ENCODE measurements at places on chromosomes 6 and 20. TPM values are rescaled to one million over a fixed set of nuclear protein-coding genes. Genes with fewer than 3 reads are reported as not detected.
A peak's percentile ranks its signal among the peaks of the same experiment; 100 is the strongest.

DNA sequence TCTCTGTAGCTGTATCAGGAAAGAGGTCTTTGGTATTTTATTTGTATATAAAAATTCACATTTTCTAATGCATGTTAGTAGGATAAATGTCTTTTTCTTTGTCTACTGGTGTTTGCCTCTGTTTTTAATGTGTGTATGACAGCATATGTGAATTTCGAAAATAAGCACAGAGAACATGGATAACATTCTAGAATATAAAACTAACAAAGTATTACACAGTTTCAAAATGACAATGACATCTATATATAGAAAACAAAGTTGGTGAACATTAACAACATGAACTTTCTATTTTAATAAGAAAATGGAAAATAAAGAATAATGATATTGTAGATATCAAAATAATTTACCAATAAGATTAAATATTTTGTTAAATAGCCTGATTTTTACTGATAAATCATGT lies 608.0 kb downstream of the COL12A1 start:
- DNase-seq, result no peak

DNA sequence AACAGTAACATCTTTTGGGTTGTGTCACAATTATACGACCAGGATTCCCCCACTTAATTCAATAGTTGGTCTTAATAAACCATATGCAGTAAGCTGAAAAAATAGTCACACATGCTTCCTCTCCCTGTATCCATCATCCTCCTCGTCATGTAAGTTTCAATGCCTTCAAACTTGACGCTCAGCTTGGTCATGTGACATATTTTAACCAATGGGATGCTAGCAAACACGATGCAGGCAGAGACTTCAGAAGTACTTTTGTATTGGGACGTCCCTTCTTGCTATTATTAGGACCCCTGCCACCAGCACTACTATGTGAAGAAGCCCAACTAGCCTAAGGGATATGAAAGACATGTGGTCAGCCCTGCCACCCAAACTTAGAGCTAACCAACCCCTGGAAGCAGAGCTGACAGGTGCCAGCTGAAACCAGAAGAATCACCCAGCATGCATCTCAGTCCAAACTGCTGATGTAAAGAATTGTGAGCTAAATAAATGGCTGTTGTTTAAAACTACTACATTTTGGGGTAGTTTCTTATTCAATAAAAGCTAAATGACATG lies 49.3 kb downstream of the CGA start:
- DNase-seq, result no peak

- no peak for DNase-seq
Measured at GRCh38 chr6:134182528-134182927, 130.1 kb upstream of the SLC2A12 start.

DNA sequence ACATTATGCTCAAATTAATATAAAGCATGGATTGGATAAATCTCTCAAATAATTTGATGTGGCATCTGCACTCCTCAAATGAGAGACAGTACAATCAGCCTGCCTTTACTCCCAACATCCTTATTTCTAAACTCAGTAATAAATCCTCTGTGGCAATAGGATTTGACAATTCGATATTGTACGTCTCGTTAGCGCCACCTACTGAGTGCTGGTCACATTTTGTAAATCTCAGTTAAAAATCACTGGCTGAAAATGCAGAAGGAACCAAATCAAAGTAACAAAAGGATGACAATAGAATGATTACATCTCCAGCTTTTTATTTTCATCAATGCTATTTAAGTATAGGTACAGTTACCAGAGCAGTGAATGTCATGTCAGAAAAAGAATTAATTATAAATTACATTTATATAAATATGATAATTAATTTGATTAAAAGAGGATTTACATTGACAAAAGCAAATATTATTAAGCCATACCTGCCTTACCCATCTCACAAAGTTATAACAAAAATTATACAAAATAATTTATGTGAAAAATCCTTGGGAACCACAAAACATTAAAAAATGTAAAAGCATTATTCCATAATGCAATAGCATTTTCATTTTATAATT lies 20.2 kb upstream of the GJE1 start:
- DNase-seq, result peak; percentile 66

DNA sequence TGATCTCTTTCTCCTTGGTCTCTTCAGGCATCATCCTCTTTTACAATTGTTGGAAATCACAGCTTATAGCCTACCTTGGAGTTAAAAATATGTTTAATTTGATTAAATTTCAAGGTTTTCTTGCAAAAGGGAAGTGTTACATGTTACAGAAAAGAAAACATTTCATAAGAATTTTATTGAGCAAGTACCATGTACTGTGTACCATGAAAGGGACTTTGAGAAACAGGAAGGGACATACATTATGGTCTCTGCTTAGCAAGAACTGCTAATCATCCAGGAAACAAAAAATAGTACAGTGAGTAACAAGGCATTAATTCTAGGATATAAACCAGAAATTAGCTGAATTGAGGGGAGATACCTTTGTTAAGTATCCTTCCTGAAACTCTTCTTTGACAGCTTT lies 145.3 kb upstream of the SPACA1 start:
- DNase-seq, result no peak

The CCN6 gene
- not detected for total RNA-seq

The TBXT gene
- not detected for total RNA-seq

The CLPSL2 gene
- total RNA-seq, result not detected

The RGS17 gene
- total RNA-seq, result 1.0 TPM

The IMPG1 gene
- total RNA-seq, result not detected

The LKAAEAR1 gene
- total RNA-seq, result not detected

The CCR6 gene
- total RNA-seq, result not detected
